Activated CD8-positive, alpha-beta T cell treated with anti-CD3 and anti-CD28 coated beads for 36 hours (primary cell): ENCODE measurements at places on chromosomes 7 and 10. TPM values are rescaled to one million over a fixed set of nuclear protein-coding genes. Genes with fewer than 3 reads are reported as not detected.

GRCh38 chr10:101875068-101875688 lies 31.6 kb upstream of the KCNIP2 start:
- H3K27me3 ChIP-seq, result no peaks in the 10 kb centered on the region
- no peak overlapping the region for H3K4me3 ChIP-seq
- H3K4me1 ChIP-seq, result peaks cover 12% of the 10 kb centered on the region
- peak overlapping the region; percentile 23 for H3K27ac ChIP-seq
- H3K36me3 ChIP-seq, result peaks cover 5% of the 10 kb centered on the region
- DNase-seq, result no peak

- no peak for DNase-seq
- no peak overlapping the region for H3K4me3 ChIP-seq
- H3K27ac ChIP-seq, result no peak overlapping the region
- H3K36me3 ChIP-seq, result no peaks in the 10 kb centered on the region
- H3K4me1 ChIP-seq, result no peaks in the 10 kb centered on the region
Measured at GRCh38 chr7:41964849-41965745, 262.2 kb upstream of the INHBA start.

DNA sequence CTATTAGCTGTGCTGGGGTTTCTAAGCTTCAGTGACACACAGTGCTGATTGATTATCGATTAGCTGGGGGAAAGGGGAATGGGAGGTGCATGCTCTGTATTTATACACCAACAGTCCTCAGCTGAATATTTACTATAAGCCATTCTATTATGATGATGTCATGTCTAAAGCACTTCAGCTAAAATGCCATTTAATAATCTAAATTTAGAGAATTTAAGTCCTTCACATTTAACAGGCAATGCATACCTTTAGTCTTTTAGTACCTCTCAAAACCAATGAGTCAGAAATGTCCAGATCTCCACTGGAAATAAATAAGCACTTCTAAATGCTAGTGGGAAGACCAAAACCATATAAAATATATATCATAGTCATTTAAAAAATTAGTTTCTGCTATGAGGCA lies 24.6 kb downstream of the RPP38 start:
- H3K4me1 ChIP-seq, result peaks cover 28% of the 10 kb centered on the region
- no peak overlapping the region for H3K27ac ChIP-seq
- H3K27me3 ChIP-seq, result no peaks in the 10 kb centered on the region
- DNase-seq, result no peak
- peaks cover 46% of the 10 kb centered on the region for H3K36me3 ChIP-seq

DNA sequence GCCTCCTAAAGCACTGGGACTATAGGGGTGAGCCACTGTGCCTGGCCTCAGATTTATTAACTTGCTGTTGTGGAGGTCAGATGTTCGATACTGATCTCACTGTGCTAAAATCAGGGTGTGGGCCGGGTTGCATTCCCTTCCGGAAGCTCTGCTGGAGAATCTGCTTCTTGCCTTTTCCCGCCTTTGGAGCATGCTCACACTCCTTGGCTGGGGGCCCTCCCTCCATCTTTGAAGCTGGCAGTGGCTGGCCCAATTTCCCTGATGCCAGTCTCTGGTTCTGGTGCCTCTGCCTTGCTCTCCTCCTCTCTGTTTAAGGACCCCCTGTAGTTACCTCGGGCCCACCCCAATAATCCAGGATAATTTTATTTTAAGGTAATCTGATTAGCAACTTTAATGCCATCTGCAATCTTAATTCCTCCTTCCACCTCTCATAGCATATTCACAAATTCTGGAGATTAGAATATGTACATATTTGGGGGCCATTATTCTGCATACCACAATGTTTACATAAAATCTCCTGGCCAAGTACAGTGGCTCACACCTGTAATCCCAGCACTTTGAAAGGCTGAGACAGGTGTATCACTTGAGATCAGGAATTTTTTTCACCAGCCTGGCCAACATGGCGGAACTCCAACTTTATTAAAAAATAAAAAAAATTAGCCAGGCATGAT lies 7.9 kb upstream of the PITRM1 start:
- H3K27ac ChIP-seq, result no peak overlapping the region
- H3K4me1 ChIP-seq, result peaks cover 6% of the 10 kb centered on the region
- no peak overlapping the region for H3K4me3 ChIP-seq
- no peak for DNase-seq

DNA sequence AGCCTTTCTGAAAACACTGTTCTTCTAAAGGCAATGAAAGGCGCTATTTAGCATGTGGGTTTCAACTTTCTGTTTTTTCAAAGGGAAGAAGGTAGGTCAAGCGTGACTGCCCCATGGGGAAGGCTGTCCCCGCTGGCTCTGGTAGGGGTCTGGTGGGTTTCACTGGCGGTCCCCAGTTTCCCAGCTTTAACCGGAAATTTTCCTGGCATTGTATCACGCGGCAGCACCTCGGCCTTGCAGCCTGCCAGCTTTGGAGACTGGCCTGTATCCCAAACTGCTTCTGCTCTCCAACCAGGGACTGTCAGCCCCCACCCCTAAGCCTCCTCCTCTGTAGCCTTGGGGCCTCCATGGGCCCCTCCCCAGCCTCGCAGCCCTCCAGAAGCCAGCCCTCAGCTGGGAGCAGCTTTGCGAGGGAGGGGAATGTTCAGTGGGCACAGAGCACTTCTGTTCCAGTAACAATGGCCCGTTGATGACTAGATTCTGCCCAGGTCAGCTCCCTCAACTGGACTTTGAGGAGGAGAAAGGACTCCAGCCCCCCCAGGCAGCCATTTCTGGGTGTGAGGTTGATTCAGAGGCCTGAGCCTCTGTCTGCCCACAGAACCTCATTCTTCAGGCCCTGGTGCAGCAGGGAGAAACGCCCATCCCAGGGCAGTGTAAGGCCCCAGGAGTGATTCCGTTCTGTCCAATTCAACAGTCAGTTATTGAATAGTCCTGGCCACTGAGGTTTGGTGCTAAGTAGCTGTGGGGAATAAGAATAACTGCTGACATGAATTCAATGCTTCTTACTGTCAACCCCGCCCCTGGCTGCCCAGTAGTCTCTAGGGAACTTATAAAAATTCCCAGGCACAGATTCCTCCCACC lies 17.1 kb downstream of the CHST3 start:
- DNase-seq, result no peak
- no peaks in the 10 kb centered on the region for H3K36me3 ChIP-seq
- H3K4me3 ChIP-seq, result no peak overlapping the region

DNA sequence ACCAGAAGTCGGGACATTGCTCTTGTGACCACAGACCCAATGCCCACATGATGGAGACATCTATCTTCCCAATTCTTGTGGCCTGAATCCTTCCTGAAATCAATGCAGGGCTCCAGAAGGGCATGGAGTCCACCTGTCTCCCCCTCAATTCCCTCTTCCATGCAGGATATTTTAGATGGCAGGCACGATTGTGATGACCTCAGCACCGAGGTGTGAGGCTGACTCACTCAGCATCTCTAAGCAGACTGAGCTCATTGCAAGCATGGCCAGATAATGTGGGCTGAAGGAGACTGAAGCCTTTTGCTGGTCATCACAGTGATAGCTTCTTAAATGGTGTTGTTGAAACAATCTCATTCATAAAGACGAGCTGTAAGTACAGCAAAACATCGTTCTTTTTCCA lies 374.9 kb upstream of the PODXL start:
- H3K36me3 ChIP-seq, result no peaks in the 10 kb centered on the region
- no peaks in the 10 kb centered on the region for H3K4me1 ChIP-seq
- DNase-seq, result no peak

GRCh38 chr10:95211606-95212279 lies 17.7 kb downstream of the ACSM6 start:
- no peak for DNase-seq
- no peaks in the 10 kb centered on the region for H3K4me1 ChIP-seq

- H3K27ac ChIP-seq, result peak overlapping the region; percentile 38
- peaks cover 32% of the 10 kb centered on the region for H3K4me1 ChIP-seq
- H3K27me3 ChIP-seq, result no peaks in the 10 kb centered on the region
- DNase-seq, result no peak
Measured at GRCh38 chr7:100678291-100678984, 4.9 kb downstream of the GNB2 start.

The ANKRD61 gene
- total RNA-seq, result not detected

The PLPP4 gene
- not detected for total RNA-seq

The MRPS24 gene
- total RNA-seq, result 127 TPM
